Panc1 (cell line): ENCODE measurements at places on chromosomes 12 and 14.

- no peak for DNase-seq
These were observed 114.5 kb downstream of the CMAS start for GRCh38 chr12:22160396-22161003.

GRCh38 chr14:86196471-86196870 is 666.5 kb downstream of the FLRT2 start:
- no peak for DNase-seq

GRCh38 chr12:73935817-73936216 is 601.8 kb upstream of the ATXN7L3B start:
- no peak for DNase-seq

DNA sequence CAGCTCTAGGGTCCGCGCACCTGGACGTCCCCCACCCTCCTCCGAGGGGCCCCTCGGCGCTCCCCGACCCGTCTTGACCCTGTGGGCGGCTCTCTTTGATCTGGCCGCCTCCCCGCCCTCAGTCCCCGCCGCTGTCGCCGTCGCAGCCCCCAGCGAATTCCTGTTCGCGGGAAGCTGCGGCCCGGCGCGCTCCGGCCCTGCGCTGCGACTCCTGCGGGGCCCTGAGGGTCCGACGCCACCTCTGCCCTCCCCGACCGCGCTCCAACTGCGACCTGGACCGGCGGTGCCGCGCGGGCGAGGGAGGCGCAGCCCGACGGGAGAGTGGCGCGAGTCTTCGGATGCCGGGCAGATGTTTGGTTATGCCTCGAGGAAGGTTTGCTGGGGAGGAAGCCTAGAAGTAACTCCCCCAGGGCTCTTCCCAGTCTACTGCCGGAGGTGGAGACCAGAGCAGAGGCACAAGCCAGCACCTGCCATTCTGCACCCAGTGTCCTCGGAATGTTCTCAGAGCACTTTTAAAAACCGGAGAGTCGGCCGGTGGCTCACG is 440 bp upstream of the ISM2 start:
- DNase-seq = no peak

GRCh38 chr14:88683119-88683518 is 109.6 kb downstream of the EML5 start:
- no peak for DNase-seq

DNA sequence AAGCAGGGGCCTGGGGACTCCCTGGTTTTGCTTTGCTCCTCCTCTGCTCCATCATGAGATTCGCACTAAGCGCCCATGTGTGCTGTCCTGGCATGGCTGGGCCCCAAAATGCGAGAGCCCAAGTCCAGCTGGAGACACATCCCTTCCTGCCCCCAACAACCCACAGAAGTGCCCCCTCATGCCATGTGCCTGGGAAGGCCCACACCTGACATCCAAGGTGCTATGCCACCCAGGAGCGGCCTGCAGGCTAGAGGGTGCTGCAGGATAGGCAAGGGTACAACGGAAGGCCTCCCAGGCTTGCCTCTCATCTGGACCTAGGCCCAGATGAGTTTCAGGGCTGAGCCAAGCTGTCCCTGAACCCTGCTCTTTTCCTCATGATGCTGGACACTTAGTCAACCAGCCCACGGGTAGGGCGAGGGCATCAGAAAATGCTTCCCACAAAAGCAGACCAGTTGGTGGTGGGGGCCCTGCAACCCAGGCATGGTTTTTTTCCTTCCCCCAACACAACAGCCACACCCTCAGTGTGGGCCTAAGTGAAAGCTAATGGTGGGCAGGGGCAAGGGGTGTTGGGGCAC is 13.2 kb upstream of the KRT80 start:
- DNase-seq = no peak

DNA sequence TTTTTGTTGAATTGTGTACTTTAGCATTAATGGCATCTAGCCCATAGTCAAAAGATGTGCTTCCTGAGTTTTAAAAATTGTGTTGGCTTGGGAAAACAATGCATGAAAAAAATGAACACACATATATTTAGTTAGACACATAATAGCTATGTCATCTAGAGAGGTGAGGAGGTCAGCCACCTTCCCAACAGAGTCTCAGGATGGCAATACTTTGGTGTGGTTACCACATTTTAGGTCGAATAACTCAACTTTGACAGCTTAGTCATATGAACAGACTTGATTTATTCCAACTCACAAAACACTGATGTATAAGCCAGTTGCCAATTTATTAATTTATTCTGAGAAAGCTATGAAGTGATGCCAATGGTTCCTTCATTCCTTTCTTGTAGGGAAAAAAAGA is 114.0 kb downstream of the ETNK1 start:
- no peak for DNase-seq

DNA sequence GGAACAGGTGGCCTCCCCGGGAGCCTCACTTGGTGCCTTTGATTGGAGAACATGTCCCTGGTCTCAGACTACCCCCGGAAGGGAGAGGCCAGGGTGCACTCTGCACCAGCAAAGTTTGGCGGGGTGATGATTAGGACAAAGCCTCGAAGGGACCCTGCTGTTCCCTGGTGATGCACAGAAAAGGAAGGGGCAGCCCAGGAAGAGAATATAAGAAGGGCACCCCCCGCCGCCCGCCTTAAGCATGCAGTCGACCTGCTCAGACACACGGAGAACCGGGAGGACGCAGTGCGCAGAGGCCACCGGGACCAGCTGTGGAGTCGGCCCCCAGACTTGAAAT is 6.9 kb downstream of the SCARB1 start:
- no peak for DNase-seq

DNA sequence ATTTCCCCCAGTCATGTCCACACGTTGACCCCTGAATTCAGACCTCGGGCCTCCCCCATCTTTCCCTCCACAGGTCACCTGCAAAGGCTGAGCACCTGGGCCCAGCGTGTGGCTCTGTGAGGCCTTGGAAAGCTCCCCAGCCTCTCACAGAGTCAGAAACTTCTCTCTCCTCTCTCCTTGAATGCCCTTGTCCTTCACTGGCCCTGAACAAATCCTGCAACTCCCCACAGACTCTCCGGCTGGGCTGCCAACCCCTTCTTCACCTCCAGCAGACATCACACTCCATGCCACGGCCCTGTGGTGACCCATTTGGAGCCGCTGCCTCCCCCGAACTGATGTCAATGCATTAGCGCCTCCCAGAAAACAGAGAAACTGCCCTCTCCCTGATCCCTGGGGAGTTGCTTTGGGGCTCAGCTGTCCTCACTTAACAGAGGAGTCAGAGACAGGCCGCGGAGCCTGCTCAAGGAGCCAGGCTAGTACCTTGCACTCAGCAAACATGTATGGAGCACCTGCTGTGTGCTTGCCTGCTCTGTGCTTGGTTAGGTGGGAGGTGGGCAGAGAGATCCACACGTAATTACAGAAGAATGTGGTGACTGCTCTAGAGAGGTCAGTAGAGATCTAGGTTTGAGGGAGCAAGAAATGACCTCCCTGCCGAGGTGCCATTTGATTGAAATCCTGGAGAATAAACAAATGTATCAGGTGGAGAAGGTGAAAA is 99.2 kb upstream of the PWP1 start:
- DNase-seq = no peak

- DNase-seq = no peak
These were observed 57.2 kb upstream of the DLK1 start for GRCh38 chr14:100669468-100669867.

- DNase-seq = no peak
These were observed 56.1 kb upstream of the MAP1LC3B2 start for GRCh38 chr12:116502989-116503496.

DNA sequence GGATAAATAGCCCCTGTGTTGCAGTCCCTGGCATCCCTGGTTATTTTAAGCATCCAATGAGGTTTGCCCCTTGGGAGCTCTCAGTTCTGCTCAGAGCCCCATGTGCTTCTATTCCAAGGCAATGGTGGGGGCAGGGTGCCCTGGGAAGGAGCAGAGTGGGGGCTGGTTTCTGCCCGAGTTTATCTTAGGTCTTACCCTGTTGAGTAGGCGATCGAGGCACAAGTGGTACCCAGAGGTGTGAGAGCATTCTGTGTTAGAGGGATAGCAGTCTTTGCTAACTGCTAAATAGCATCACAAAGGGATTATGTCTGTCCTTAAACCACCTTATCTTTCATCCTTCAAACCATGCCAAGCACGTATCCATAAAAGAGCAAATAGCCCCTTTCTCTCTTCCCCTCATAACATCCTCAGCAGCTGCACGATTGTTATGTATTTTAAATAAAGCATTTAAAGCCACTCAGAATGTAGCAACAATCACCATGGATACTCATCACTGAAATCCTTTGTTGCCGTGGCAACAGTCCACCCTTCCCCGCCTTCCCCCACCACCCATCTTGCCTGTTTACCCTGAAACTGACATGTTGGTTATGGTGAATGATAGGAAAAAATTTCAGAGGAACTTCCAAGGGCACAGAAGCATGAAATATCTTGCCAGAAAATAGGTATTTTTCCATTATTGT is 139.3 kb downstream of the PTPN11 start:
- DNase-seq = no peak

GRCh38 chr12:131766382-131767107 is 55.7 kb downstream of the SFSWAP start:
- no peak for DNase-seq

DNA sequence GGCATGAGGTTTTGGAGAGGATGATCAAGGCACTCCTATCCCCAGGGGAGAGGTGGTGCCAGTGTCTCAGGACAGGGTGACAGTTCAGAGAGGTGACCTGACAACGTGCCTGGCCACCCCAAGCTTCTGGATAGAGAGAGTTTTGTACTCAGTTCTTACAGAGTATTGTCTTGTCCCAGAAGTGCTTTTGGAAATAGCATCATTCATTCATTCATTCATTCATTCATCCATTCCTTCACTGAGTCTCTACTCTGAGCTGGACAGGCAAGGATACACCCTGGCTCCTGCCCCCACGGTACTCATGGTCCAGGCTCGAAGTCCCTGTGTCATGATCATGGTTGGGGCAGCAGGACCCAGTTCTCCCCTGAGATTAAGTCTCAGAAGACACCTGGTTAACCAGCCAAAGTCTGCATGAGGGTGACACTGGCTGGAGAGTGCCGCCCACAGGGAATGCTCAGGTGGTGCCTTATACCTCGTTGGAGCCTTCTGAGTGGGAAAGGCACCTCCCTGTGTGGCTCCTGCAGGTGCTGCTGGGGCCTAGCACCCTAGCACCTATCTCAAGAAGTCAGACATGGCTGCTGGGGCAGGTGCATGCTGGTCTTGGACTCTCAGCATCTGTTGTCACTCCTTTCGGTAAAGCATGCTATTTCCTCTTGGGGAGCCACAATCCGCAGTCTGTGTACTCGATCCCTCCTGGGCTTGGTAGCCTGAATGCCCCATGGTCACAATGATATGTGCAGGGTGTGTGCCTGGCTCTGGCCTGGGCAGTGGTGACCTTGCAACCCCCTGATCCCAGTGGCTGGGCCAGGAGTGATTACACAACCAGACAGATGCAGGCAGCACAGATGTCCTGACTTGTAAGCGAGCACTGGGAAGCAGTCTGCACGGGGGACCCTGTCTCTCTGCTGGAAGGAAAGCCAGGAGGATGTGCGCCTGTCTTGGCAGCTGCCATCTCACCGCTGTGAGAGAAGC is 57.8 kb downstream of the C14orf132 start:
- DNase-seq = no peak

DNA sequence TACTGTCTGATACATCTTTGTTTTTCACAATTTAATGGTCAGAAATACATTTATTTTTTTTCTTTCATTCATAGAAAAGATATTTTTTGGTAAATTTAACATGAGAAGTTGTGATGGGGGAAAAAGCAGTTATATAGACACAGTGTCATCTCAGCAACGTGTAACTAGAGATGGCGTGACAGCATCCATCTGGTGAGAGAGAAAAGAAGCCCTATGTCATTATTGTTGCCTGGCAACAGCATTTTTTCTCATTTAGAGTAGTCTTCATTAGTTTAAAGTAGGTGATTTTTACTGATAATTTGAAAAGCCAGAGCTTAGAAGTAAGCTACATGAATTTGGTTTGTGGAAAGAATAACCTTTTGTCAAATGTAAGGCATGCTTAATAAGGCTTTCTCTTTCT is 128.6 kb downstream of the ACSS3 start:
- no peak for DNase-seq

GRCh38 chr14:104970231-104971068 is 7.7 kb downstream of the AHNAK2 start:
- no peak for DNase-seq

- no peak for DNase-seq
These were observed 11.7 kb downstream of the EPS8 start for GRCh38 chr12:15777355-15778012.

DNA sequence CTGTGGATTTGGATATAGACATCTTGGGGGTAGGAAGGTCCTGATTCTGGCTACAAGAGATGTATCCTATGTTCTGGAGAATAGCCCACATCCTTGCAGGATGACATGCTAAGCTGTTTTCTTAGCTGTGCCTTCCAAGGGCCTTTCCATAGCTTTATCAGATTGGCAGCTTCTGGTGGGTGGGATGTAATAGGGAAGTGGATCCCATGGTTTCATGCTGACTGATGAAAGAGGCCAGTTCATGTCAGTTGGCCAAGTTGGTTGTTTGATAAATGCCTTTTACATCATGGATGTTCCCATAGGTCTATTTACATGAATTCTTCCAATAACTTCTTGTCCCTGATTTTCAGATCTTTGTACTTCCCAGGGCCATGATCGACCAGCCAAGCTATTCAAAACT is 169.1 kb upstream of the RMST start:
- no peak for DNase-seq

DNA sequence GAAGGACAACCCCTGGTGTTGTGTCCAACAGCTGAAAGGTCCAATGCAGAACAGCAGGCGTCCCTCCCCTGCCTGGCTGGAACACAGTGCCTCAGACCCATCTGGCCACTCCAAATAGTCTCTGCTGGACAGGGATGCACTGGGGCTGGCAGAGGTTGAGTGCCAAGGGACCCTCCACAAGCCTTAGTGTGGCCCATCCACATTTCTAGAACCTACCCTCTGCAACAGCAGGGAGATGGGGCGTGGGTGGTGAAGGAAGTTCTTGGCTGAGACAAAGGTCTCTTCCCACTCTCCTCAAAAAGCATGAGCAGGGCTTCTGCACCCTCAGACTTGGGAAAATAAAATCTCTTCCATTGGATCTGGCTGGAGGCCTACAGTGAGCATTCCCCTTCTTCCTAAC is 36.5 kb downstream of the LTBP2 start:
- no peak for DNase-seq

GRCh38 chr12:108231109-108231905 is 102.2 kb downstream of the WSCD2 start:
- no peak for DNase-seq

DNA sequence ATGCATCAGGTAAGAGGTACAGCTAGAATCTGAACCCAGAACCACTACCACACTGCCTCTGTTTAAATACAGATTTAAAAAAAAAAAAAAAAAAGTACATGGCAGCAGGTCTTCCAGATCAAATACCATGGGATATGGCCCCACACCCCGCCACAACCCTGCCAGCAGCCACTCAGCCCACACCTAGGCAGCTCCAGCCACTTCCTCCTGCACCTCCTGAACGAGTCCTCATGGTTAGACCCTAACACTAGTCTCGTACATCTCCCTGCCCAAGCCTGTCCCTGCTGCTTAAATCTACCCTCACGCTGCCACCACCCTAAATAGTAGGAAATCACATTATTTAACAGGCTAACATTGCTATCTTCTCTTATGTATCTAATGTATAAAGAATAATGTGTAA is 12.6 kb downstream of the SETD3 start:
- DNase-seq = no peak

- DNase-seq = peak; percentile 28
These were observed 82.1 kb downstream of the AVPR1A start for GRCh38 chr12:63068857-63069442.

- no peak for DNase-seq
These were observed 137.8 kb downstream of the SLC25A21 start for GRCh38 chr14:37034410-37035285.

- DNase-seq = no peak
These were observed 95.1 kb downstream of the NT5DC3 start for GRCh38 chr12:103745962-103746361.

GRCh38 chr14:52974406-52974805 is 23.6 kb upstream of the FERMT2 start:
- no peak for DNase-seq
